ENCODE measurements at places on chromosomes 5 and 9.

DNA sequence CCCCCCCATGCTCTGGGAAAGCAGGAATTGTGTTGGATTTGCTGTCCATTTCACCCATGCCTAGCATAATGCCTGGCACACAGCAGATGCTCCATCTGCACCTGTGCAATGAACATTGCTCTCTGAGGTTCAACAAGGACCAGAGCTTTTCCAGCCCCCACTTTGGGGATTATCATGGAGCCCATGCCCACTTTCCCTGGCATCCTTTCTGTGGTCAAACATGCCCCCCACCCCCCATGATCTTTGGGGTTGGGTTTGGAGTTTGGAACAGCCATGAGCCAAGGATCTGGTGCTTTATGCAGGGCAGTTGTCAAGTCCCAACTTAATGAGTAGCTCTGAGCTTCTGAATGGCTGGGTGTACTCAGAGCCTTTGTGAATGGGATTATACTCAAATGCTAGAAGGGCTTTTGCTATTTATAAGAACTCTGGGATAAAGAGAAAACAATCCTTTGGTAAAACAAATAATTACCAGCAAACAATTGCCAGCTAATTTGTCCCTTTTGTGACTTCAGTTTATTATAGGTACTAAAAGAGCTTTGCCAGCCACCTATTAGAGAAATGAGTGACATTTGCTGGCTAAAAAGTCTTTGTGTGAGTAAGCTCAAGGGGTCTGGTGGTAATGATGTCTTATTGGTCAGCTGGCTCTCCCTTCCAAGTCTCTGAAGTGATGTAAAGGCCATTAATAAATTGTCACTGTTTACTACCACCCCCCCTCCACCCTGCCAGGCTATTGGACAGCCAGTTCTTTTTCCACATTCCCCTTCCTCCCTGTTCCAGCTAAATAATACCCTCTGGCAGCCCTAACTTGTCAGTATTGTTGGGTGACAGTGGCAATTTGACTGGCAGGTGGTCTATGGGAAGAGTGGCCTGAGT is 182.3 kb downstream of the MACROH2A1 start:
- DNase-seq, result no peak

GRCh38 chr5:103918668-103919367 is 356.2 kb upstream of the NUDT12 start:
- no peak for DNase-seq

DNA sequence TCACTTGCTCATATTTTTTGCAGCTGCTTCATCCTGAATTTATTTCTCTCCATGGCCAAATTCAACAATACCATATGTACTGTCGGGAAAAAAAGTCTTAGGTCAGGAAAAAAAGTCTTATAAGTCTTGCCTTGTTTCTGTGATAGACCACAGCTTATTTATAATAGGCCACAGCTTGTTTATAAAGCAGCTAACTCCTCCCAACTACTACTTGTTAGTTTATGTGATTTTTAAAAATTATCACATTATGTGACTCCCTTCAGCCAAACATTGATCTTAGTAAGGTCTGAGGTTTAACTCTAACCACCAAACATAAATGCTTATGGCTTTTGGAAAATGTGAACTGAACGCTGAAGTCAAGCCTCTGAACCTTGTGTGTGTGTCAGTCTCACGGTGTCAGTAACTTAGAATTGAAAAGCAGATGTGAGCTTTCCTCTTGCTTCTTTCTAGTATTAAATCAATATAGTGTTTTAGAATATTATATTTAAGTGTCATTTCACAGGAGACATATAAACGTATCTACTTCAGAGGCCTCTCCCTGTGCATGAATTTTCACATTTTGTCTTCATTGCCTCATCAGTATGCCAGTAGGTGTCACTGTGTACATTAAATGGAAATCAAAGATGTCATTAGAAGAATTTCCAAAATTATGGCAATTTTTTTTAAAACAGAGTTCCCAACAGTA is 51.3 kb downstream of the SNX24 start:
- DNase-seq, result no peak

GRCh38 chr9:22203371-22204138 is 194.4 kb upstream of the CDKN2B start:
- DNase-seq, result no peak

DNA sequence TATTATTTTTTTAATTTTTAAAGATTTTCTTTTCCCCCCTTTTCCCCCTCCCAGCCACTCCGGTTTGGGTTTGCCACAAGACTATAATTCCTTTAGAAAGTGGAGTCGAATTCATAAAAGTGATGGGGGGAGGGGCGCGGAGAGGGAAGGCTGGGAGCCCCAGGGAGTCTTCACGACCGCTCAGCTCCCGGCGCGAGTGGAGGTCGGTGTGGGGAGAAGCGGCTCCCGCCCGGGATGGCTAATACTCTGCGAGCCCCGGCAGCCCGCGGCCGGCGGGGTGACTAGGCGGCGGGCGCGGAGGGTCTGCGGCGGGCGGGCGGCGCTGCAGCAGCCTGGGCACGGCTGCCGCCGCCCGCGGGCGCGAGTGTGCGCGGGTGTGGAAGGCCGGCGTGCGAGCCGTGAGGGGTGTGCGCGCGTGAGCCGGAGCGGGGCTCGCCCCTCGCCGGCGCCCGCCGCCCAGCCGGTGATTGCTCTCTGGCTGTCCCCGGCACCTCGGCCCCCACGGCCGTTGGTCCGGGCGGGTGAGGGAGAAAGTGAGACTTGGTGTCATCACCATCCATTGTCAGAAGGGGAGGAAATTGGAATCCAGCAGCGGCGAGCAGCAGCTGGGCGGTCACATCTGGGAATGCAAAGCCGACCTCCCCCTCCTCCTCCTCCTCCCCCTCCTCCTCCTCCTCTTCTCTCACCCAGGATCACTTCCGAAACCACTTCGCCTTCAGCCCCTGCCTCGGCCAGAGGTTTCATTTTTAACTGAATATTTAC is at the start of gene PARP8:
TSS of gene PARP8 (plus strand) at position 377 of the 762 bp plus-strand sequence. CDS start 459 bp downstream, outside the sequence.
- peak; percentile 47 for DNase-seq

- DNase-seq, result no peak
Measured at GRCh38 chr9:17031546-17031945, 103.3 kb upstream of the CNTLN start.

DNA sequence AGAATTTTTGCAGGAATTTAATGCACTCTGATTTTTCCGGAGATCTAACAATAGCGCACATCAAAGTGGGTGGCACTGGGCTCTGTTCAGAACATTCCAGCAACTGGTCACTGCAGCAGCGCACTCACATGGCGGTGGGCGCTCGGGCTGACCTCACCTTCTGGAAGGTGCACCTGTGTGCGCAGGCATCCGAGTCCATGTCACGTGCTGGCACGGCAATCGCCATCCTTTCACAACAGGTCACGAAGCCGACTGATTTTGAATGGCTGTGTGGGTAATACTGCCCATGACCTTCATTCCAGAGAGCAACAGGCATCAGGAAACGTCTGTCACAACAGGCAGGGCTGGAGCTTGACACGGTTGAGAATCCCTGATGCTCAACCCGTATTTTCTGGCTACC is 18.7 kb upstream of the CLPTM1L start:
- no peak for DNase-seq

GRCh38 chr5:1770443-1770802 is 29.2 kb downstream of the MRPL36 start:
- DNase-seq, result no peak

GRCh38 chr5:172442592-172442991 is 11.7 kb downstream of the SH3PXD2B start:
- no peak for DNase-seq

DNA sequence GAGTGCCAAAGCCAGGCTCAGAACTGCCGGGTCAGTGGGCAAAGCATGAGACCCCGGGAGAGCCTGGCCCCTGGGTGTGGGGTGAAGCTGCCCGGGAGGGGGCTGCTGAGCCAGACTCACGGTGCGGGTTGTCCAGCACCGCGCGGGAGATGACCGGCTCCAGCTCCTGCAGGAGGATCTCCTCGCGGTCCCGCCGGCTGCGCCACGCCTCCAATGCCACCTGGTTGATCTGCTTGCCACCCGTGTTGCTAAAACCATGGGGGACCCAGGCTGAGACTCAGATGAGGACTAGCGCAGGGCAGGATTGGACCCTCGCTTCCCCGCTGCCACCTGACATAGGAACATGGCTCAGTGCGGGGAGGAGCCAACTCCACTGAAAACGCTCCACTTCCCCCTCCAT is 2.6 kb downstream of the TOR2A start:
- DNase-seq, result no peak

DNA sequence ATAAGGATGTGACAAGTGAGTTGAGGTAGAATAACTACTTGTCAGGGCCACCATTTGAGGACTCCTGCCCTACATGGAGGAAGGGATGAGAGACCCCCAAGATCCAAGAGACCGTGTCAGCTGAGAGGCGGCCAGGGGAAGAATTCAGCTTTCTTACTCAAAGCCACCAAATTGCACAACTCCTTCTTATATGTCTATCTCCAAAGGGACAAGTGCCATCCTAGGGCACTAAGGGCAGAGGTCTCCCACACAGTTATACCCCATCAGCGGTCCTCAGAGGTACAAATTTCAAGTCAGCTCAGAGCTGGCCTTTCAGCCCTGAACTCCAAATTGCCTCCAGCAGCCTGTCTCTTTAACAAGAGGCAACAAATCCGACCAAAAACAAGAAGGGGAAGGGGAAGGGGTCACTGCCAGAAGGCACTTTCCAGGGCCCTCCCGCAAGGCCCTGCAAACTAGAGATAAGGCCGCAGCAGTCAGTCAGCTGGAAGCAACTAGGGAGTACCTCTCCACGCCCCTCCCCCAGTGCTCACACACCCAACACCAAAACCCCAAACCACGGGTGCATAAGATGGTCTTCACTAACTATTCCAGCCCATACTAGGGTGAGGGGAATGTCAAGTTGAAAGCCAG is 6.1 kb upstream of the STOML2 start:
- no peak for DNase-seq

DNA sequence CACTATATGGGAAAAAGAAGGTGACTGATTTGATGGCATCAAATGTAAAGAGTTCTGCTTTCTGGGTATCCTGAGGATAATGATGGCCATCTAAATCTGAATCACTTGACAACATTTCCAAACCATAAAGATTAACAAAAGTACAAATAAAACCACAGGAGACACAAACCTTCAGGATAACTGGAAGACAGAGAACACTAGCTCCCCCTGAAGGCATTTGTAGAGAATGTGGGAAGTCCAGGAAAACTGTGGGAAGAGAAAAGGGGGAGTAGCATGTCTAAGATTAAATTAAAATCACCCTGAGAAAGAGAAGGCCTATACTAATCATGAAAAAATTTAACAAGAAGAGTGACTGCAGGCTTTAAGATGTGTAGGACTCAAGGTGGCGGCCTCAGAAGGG is 116.2 kb downstream of the PRELID2 start:
- DNase-seq, result no peak

- no peak for DNase-seq
Measured at GRCh38 chr9:122256206-122256605, 8.4 kb downstream of the RBM18 start.

All from effector memory CD8-positive, alpha-beta T cell (primary cell).